ENCODE measurements at places on chromosomes 6 and 20. TPM values are rescaled to one million over a fixed set of nuclear protein-coding genes. Genes with fewer than 3 reads are reported as not detected.

PI3 gene
- not detected for total RNA-seq

RPP21 gene
- total RNA-seq: 44.8 TPM

MICB gene
- 22.6 TPM for total RNA-seq

EMILIN3 gene
- not detected for total RNA-seq

TPD52L1 gene
- 5.7 TPM for total RNA-seq

DNA sequence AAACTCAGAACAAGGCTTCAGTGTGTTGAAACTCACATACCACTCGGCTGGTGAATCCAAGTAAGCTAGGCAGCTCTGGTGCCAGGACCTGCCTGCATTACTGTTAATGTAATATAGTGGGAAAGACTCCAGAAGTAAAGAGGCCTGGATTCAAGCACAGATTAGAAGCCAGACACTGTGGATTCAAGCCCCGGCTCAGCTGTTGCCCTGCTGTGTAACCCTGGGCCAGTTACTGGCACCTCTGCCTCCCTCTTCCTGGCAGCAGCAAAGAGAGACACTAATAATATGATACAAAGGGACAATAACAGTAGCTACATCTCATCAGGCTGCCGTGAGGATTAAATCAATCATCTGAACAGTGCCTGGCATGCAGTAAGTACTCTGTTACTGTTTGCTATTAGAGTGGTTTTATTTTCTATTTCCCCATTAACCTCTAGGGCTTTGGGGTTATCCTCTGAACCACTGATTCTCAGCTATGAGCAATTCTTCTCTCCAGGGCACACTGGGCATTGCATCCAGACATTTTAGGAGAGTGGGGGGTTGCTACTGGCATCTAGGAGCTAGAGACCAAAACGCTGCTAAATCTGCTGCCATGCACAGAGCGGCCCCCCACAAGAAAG is 92.9 kb downstream of the ZMYND8 start:
- DNase-seq: no peak
- H3K27ac ChIP-seq: no peak overlapping the region
- H3K4me1 ChIP-seq: peaks cover 9% of the 10 kb centered on the region
- no peaks in the 10 kb centered on the region for H3K27me3 ChIP-seq
- peaks cover 31% of the 10 kb centered on the region for H3K36me3 ChIP-seq
- H3K4me3 ChIP-seq: no peak overlapping the region

MROH8 gene
- 0.54 TPM for total RNA-seq

Measured in activated naive CD4-positive, alpha-beta T cell treated with anti-CD3 and anti-CD28 coated beads for 36 hours (primary cell).